Transverse colon (tissue), 4 donors: ENCODE measurements at places on chromosomes 12 and 14. TPM values are rescaled to one million over a fixed set of nuclear protein-coding genes. Genes with fewer than 3 reads are reported as not detected.

CCNB1IP1 gene
- 38.3 TPM for total RNA-seq

DNA sequence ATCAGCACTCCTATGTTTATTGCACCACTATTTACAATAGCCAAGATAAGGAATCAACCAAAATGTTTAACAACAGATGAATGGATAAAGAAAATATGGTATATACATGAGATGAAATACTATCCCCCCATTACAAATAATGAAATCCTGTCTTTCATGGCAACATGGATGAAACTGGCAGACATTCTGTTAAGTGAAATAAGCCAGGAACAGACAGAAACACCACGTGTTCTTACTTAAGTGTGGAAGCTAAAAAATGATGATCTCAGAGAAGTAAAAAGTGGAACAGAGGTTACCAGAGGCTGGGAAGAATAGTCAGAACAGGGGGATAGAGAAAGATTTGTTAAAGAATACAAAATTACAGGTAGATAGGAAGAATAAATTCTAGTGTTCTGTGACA lies 113.7 kb upstream of the MDM1 start:
- DNase-seq, result no peak

DNA sequence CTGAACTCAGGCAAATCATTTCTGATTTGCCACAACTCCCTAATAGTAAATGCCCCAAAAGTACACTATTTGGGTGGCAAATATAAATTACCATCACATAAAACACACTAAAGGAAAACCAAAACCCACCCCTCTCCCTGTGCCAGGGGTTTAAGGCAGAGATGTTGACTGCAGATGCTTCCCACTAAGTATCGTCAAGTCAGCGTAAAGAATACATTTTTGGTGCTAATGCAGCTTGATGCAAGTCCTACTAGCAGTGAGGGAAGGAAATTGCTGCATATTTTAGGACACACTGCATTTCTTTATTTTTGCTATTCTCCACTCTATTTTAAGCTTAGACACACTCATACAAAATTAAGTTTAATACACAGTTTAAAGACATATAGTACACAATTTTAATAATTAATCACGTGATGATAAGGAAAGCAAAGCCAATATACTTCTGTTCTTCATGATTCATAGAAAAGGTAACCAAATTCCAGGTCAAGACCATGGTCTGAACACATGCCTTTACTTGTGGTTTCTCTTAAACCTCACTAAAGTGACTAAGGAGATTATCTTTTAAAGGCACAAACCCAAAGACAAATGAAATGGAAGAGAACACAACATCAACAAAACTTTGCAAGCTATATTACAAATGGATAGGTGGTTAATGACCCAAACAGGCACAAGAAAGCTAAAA lies 162.2 kb downstream of the STXBP6 start:
- no peak for DNase-seq

GRCh38 chr12:124496584-124496983 lies 70.8 kb downstream of the NCOR2 start:
- DNase-seq, result no peak

GRCh38 chr12:64603183-64603841 lies 7.0 kb upstream of the RASSF3 start:
- no peak for DNase-seq
